Common myeloid progenitor, CD34-positive (primary cell): ENCODE measurements at places on chromosomes 7 and 10.

- no peak for DNase-seq
- H3K27me3 ChIP-seq: no peaks in the 10 kb centered on the region
- H3K4me1 ChIP-seq: no peaks in the 10 kb centered on the region
Measured at GRCh38 chr7:70919481-70920073, 212.4 kb upstream of the GALNT17 start.

GRCh38 chr7:110541962-110542361, 549.0 kb upstream of the LRRN3 start:
- no peak overlapping the region for H3K4me3 ChIP-seq
- H3K27me3 ChIP-seq: no peaks in the 10 kb centered on the region
- no peaks in the 10 kb centered on the region for H3K4me1 ChIP-seq
- DNase-seq: no peak
- no peaks in the 10 kb centered on the region for H3K36me3 ChIP-seq

DNA sequence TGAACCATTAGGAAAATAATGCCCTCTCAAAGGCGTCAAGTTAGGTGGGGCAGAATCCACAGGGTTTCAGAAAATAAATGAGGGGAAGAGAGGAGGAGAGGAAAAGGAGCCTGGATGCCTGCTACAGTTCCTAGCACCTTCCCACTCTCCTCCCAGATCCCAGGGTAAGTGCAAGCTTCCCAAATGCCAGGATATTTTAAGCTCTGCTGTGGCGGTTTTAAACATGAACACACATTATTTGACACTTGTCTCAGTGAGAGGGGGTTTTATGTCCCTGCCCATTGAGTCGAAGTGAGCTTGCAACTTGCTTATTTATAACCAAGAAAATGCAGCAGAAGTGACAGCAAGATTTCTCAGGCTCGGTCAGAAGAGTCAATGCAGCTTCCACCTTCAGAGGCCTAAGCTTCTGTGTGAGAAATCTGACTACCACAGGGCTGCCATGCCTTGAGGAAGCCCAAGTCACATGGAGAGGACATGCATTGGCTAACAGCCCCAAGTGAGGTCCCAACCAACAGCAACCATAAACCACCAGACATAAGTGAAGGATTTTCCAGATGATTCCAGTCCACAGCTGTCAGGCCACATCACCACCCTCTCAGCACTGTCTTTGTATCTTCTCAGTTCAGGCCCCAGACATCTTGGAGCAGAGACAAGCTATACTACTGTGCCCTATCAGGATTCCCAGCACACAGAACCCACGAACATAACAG, 17.9 kb upstream of the BMPER start:
- peaks cover 1% of the 10 kb centered on the region for H3K27me3 ChIP-seq
- no peaks in the 10 kb centered on the region for H3K36me3 ChIP-seq
- H3K4me1 ChIP-seq: no peaks in the 10 kb centered on the region
- no peak for DNase-seq

GRCh38 chr7:40283391-40283790, 148.6 kb downstream of the SUGCT start:
- H3K36me3 ChIP-seq: no peaks in the 10 kb centered on the region
- no peak overlapping the region for H3K4me3 ChIP-seq
- H3K4me1 ChIP-seq: no peaks in the 10 kb centered on the region
- DNase-seq: no peak
- H3K27ac ChIP-seq: no peak overlapping the region

DNA sequence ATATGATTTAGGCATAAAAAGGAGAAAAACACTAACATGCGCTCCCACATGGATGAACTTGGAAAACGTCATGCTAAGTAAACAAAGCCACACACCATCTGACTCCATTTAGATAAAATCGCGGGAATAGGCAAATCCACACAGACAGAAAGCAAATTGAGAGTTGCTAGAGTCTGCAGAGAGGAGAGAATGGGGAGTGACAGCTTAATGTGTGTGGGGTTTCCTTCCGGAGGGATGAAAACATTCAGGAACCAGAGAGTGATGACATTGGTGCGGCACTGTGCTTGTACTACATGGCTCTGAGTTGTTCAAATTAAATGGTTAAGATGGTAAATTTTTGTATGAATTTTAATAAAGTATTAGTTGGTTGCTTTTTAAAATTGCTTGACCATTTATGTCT, 482.9 kb upstream of the AKR1E2 start:
- DNase-seq: no peak
- no peaks in the 10 kb centered on the region for H3K4me1 ChIP-seq

- H3K4me3 ChIP-seq: no peak overlapping the region
- H3K27me3 ChIP-seq: no peaks in the 10 kb centered on the region
- H3K4me1 ChIP-seq: peaks cover 9% of the 10 kb centered on the region
- H3K27ac ChIP-seq: no peak overlapping the region
- peaks cover 2% of the 10 kb centered on the region for H3K36me3 ChIP-seq
Measured at GRCh38 chr7:821688-822087, 10.6 kb upstream of the SUN1 start.

GRCh38 chr7:37377231-37377630, 71.4 kb downstream of the ELMO1 start:
- no peak overlapping the region for H3K4me3 ChIP-seq
- no peak overlapping the region for H3K27ac ChIP-seq
- no peak for DNase-seq
- H3K27me3 ChIP-seq: no peaks in the 10 kb centered on the region

DNA sequence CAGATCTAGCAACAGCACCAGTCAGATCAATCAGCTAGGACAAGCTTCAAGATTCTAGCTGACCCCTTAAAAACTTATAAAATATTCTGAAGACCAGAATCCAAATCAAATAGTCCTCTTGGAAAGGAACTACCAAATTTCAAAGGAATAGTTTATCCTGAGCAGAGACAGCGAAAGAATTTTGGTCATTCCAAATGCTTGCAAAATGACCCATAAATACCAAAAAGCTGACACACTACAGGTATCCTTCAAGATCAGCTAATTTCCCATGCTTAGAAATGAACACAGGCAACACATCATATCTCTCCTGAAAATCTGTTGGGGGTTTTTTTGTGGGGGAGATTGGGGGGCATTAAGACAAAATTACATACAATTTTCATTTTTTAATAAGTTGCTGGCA, 78.8 kb downstream of the PDSS1 start:
- no peak overlapping the region for H3K27ac ChIP-seq
- H3K36me3 ChIP-seq: no peaks in the 10 kb centered on the region
- no peaks in the 10 kb centered on the region for H3K4me1 ChIP-seq
- no peak for DNase-seq
